ENCODE measurements at places on chromosomes 13 and 19.
A peak's percentile ranks its signal among the peaks of the same experiment; 100 is the strongest.

- no peak for DNase-seq
Observed at GRCh38 chr19:4380254-4380727, 20.1 kb downstream of the SH3GL1 start.

DNA sequence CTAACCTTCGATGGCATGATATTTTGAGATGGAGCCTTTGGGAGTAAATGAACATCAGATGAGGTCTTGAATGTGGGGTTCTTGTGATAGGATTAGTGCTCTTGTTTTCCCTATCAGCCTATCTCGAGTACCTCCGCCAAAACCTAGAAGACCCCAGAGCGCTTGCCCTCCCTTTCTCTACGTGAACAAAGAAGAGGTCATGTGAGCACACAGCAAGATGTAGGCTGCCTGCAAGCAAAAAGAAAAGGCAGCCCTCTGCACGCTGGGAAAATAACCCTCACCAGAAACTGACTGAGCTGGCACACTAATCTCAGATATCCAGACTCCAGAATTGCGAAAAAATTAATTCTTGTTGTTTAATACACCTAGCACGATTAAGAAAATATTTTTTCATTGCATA lies 799.8 kb upstream of the SLC10A2 start:
- DNase-seq, result no peak

DNA sequence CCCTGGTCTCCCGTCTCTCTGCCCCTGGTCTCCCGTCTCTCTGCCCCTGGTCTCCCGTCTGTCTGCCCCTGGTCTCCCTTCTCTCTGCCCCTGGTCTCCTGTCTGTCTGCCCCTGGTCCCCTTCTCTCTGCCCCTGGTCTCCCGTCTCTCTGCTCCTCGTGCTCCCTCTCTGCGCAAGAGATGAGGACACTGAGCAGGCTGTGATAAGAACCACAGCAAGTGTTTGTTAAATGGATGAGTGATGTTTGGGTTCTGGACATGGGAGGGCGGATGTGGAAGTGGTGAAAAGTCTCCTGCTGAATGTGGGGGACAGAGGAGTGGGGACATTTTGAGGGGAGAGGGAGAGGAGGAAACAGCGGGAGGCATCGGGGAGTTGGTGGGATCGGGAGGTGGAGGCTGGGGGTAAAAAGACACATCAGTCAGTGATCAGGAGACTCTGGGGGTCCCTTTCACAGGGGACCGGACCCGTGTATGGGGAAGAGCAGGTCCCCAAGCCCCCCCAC lies 8.0 kb downstream of the NPAS1 start:
- DNase-seq, result no peak

- DNase-seq, result peak; percentile 67
Observed at GRCh38 chr13:90867336-90867683, 480.2 kb upstream of the MIR17HG start.

GRCh38 chr13:54373211-54373610 lies 1344.6 kb downstream of the OLFM4 start:
- DNase-seq, result no peak
